ENCODE measurements at places on chromosomes 1 and 21.
A peak's percentile ranks its signal among the peaks of the same experiment; 100 is the strongest.

DNA sequence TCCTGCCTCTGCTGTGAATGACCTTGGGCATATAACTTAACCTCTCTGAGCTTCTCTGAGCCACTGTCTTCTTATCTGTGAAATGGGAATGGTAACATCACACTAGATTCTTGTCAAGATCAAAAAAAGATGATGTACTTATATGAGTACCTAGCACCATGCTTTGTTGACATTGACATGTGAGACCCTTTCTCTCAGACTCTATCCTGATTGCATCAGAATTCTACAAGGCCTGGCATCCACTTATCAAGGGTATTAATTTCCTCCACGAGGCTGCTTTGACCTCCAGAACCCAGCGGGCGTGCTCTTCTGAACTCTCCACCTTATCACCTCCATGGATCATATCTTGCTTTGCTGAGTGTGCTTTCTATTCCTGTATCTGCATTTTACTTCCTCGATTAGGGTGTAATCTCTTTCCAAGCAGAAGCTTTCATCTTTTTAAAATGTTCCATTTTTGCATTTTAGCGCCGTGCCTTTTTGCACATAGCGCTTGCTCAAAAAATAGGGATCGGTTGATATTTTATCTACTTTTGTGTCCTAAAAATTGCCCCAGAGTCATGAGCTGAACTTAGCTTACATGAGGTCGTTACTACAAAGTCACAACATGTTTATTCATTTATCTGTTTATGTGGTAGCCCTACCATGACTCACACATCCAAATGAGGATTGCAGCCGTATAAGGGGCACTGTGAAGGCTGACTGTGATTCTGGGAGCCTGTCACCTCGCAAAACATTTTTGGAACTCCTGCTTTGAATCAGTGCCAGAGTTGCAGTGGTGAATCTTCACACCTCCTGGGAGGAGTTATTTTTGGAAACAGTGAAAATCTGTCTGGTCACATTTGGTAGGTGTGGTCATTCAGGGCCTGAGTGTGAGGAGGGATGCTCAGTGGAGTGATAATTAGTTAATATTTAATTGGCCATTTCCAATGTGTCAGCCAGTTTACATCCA, 63.2 kb downstream of the IER5 start:
- no peak for DNase-seq

DNA sequence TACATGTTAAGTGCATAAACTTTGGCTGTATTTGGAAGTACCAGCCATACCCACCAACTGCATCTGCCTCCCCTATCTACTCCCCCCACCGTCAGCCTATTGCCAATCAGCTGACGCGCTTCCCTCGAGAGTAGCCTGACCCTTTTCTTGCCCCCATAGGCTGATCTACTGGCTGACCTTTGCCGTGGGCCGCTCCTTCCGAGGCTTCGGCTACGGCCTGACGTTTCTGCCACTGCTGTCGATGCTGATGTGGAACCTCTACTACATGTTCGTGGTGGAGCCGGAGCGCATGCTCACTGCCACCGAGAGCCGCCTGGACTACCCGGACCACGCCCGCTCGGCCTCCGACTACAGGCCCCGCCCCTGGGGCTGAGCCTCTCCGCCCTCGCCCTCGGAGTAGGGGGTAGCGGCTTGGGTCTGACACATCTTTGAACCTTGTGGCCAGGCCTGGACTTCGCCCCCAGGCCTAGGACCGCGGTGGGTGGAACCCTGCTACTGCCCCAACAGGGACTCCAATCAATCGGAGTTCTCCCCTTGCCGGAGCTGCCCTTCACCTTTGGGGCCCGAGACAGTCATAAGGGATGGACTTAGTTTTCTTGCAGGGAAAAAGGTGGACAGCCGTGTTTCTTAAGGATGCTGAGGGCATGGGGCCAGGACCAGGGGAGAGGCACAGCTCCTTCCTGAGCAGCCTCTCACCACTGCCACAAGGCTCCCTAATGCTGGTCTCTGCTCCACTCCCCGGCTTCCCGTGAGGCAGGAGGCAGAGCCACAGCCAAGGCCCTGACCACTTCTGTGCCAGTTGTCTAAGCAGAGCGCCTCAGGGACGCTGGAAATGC, 4.0 kb downstream of the GLMP start:
- peak; percentile 68 for DNase-seq

DNA sequence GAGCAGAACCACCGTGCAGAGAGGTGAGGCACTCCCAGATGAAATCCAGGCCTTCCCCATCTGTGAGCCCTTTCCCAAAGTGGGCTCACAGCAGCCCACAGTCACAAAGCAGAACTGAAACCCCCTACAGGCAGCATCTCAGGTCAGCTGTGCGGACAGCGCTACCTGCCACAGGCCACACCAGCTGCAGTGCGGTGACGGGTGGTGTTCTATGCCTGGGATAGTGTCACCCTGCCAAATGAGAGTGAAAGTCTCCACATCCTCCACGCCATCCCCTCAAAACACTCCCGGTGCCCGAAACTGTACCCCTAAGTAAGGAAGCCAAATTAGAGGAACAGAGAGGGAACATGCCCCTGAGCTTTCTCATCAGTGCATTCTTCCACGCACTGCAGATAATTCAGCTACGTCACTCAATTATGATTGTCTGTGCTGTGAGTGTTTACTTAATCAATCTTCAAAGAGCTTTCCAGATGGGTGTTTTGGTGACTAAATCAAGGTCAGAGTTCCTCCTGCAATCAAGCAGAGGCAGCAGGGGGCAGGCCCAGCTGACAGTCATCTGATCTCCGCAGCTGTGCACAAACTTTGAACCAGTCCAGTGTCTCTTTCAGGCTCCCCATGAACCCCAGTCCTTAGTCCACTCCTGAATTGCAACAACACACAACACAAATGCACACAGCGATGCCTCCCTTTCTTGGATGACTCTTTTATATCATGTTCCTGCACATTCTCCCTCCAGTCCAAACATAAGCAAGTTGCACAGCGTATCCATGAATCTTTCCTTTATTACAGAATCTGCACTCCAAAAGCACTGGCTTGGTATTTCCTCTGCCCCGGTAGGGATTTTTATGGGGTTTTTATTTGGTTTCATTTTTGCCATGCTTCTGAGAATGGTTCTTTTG, 150.0 kb downstream of the TOMM20 start:
- DNase-seq, result no peak

DNA sequence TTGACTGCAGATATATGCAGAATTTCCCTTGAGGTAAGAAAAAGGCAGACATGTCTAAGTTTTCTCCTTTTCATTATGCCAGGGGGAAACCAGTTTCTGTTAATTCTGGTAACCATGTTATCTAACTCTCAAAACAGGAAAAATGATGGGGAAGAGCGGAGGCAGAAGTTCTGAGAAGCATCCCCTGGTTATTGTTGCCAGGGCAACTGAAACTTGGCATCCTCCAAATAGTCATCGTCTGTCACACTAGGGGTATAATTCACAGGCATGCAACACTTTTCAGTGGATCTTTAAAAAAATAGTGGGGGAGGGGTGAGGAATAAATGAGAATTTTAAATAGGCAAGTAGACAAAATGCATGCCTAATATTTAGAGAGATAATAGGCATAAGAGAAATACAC, 715.3 kb upstream of the CXADR start:
- DNase-seq, result no peak

- DNase-seq, result no peak
Observed at GRCh38 chr1:14543191-14543840, 55.2 kb upstream of the KAZN start.

GRCh38 chr1:21034725-21035628, 141.7 kb downstream of the EIF4G3 start:
- DNase-seq, result no peak

DNA sequence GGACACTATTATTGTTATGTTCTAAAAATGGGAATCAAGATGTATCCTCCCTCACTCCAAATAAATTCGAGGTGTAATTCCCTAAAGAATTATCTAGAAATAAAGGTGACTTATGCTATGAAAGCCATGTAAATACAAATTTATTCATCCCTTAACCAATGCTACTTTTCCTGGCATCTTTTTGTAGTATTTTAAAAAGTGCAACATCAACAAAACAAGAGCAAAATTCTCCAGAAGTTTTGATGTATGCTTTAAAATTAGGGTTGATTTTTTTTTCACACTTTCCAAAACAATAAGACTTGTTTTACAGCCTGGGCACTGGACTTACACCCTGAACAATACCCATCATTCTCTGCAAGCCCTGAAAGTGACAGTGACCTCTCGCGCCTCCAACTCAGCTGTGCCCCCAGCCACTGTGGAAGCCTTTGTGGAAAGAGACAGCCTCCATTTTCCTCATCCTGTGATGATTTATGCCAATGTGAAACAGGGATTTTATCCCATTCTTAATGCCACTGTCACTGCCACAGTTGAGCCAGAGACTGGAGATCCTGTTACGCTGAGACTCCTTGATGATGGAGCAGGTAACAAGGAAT, 21.4 kb upstream of the CLCA1 start:
- no peak for DNase-seq

DNA sequence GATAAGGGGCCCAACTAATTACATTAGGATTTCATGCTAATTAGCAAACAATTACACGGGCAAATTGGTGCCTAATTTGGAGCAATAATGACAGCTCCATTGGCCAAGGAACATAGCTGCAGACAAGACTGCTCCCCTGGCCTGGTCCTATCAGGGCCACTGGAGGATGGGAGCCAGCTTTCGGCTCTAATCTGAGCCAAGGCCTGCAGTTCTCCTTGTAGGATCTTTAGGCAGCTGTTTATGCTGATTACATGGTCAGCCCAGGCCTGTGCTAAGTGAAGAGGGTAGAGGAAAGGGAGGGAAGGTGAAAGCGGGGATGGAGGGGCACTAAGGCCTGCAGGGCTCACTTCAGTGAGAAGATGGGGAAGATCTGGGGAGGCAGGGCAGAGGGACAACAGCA, 12.4 kb upstream of the ADGRB2 start:
- no peak for DNase-seq

- no peak for DNase-seq
Observed at GRCh38 chr1:70934194-70934961, 113.2 kb downstream of the PTGER3 start.

- no peak for DNase-seq
Observed at GRCh38 chr1:209586221-209586740, 2.8 kb downstream of the CAMK1G start.

DNA sequence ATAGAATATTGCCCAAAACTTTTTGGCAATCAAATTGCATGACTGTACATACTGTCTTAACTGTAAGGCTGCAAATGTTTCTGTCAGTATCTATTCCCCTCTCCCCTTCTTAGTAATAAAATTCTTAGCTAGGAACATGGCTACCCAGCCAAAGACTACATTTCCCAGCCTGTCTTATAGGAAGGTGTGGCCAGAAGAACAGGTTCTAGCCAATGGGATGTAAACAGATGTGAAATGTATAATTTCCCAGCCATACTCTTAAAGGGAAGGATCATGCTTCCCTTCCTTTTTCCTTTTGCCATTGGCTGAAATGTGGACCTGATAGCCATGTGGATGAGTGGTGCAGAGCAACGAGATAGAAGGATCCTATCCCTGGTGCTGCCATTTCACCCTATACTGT, 7.0 kb upstream of the HIVEP3 start:
- no peak for DNase-seq

- DNase-seq, result no peak
Observed at GRCh38 chr1:2314803-2315673, 76.3 kb downstream of the MORN1 start.

DNA sequence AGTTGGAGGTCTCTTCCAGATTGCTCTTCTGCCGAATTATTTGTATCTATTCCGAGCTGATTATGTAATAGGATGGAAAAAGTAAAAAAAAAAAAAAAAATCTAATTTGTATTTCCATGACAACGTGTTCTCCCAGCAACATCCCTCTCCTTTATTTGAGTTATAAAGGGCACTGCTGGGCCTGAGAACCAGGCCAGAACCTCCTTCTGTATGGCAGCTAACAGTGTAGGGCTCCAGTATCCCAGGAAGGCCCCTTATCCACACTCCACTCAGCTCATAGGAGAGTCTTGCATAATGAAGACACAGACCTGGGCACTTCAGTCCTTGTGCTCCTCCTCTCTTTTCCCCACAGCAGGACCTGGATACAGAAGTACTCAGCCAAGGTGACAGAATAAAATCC, 3.7 kb upstream of the IPO9 start:
- DNase-seq, result no peak

GRCh38 chr1:82483146-82483545, 682.4 kb downstream of the ADGRL2 start:
- no peak for DNase-seq

GRCh38 chr1:17944646-17945045, 163.0 kb upstream of the IGSF21 start:
- DNase-seq, result no peak

GRCh38 chr21:44927259-44927586, 6.5 kb upstream of the ITGB2 start:
- no peak for DNase-seq

- DNase-seq, result no peak
Observed at GRCh38 chr1:39818482-39818881, 29.8 kb upstream of the BMP8B start.

GRCh38 chr1:89383185-89383584, 19.3 kb downstream of the GBP6 start:
- no peak for DNase-seq

DNA sequence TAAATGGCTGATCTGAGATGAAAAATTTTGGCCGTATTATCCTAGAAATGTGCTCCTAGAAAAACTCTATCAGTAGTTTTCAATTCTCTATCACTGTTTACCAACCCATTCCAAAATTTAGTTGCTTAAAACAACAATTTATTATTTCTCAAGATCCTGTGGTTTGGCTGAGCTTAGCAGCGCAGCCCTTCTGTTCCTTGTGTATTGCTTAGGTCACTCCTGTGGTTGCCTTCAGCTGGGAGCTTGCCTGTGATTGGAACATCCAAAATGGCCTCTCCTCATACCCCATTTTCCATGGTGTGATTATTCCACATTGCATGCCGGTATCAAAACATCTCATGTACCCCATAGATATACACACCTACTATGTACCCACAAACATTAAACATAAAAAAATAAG, 22.8 kb upstream of the STUM start:
- no peak for DNase-seq

DNA sequence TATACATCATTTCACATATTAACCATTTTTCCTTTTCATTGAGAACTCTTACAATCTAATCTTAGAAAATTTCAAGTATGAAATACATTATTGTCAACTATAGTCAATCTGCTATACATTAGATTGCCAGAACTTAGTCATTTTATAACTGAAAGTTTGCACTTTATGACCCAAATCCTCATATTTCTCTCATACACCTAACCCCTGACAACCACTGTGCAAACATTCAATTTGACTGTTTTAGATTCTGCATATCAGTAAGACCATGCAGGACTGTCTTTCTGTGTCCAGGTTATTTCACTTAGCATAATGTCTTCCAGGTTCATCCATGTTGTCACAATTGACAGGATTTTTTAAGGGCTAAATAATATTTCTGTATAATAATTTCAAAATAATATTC, 1299.0 kb upstream of the B3GALT2 start:
- no peak for DNase-seq

- no peak for DNase-seq
Observed at GRCh38 chr1:18635891-18636595, 5.4 kb downstream of the PAX7 start.

GRCh38 chr1:218945050-218945449, 228.6 kb upstream of the LYPLAL1 start:
- DNase-seq, result no peak

All from amniotic stem cell (primary cell).